ENCODE measurements at places on chromosomes 2 and 18. TPM values are rescaled to one million over a fixed set of nuclear protein-coding genes. Genes with fewer than 3 reads are reported as not detected.

GRCh38 chr2:126942427-126943203, 43.9 kb downstream of the TEX51 start:
- H3K27me3 ChIP-seq: peaks cover 3% of the 10 kb centered on the region
- H3K36me3 ChIP-seq: no peaks in the 10 kb centered on the region
- H3K4me3 ChIP-seq: no peak overlapping the region
- H3K27ac ChIP-seq: no peak overlapping the region
- H3K4me1 ChIP-seq: no peaks in the 10 kb centered on the region

Gene SLC5A7
- total RNA-seq: not detected

DNA sequence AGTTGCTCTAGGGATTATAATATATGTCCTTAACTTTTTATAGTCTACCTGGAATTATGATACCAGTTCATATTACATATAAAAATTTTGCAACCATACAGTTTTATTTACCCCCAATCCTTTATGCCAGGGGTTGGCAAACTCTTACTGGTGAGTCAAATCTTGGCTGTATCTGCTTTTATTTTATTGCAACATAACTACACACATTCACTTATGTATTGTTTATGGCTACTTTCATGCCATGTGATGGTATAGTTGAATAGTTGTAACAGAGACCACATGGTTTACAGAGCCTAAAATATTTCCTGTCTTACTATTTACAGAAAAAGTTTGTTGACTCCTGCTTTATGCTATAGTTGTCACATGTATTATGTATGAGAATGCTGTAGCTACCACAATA, 25.8 kb upstream of the DLX2 start:
- no peaks in the 10 kb centered on the region for H3K36me3 ChIP-seq
- no peaks in the 10 kb centered on the region for H3K4me1 ChIP-seq
- DNase-seq: no peak
- no peak overlapping the region for H3K4me3 ChIP-seq

GRCh38 chr2:134217351-134217750, 36.5 kb upstream of the MGAT5 start:
- no peaks in the 10 kb centered on the region for H3K27me3 ChIP-seq
- H3K36me3 ChIP-seq: no peaks in the 10 kb centered on the region
- H3K4me1 ChIP-seq: peaks cover 43% of the 10 kb centered on the region
- H3K27ac ChIP-seq: no peak overlapping the region
- DNase-seq: no peak
- no peak overlapping the region for H3K4me3 ChIP-seq

DNA sequence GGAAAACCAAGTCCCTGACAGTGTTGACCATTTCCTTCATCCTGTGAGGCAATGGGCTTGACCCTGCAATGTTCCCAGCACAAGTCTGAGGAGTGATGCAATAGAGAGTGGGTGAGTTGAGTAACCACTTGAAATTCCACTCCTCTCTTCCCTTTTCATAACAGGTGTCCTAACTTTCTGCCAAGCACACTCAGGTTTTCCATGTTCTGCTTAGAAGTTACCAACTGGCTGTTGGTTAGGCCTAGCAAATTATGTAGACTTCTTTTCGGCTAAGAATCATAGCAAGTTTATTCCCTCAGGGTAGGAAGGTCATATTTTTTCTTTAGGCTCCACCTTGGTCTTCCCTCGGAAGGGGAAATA, 11.5 kb downstream of the GNLY start:
- no peak overlapping the region for H3K27ac ChIP-seq
- H3K27me3 ChIP-seq: no peaks in the 10 kb centered on the region
- H3K4me1 ChIP-seq: peaks cover 7% of the 10 kb centered on the region
- no peaks in the 10 kb centered on the region for H3K36me3 ChIP-seq
- DNase-seq: no peak

GRCh38 chr2:144330951-144331673, 188.8 kb downstream of the ZEB2 start:
- peaks cover 25% of the 10 kb centered on the region for H3K4me1 ChIP-seq
- DNase-seq: peak; percentile 6
- peak overlapping the region; percentile 60 for H3K4me3 ChIP-seq
- H3K27ac ChIP-seq: peak overlapping the region; percentile 71

DNA sequence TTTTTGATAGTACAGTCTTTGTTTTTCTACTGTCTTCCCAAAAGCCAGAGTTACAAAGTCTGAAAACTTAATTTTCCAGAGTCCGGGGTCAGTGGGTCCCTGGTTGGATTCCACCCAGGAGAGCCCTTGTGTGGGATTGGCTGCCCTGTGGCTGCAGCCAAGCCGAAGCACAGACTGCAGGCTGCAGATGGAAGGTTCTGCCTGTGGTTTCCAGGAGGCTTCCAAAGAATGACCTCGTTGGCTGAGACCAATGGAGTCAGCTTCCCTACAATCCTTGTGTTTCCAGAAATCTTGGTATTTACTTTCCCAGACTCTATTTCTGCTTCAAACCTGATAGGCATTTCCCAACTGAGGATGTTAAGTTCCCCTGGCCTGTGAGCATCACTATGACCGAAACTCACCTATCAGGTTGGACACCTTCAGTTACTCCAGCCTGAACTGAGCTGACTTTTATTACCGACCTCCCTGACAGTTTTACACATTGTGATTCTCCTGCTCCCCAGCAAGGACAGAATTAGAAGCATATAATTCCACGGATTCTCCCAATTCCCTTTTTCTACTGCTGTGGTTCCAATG, 117.5 kb upstream of the CCDC68 start:
- DNase-seq: no peak
- H3K36me3 ChIP-seq: no peaks in the 10 kb centered on the region
- no peak overlapping the region for H3K27ac ChIP-seq
- H3K27me3 ChIP-seq: no peaks in the 10 kb centered on the region
- H3K4me1 ChIP-seq: no peaks in the 10 kb centered on the region

Gene TRIM43
- not detected for total RNA-seq

DNA sequence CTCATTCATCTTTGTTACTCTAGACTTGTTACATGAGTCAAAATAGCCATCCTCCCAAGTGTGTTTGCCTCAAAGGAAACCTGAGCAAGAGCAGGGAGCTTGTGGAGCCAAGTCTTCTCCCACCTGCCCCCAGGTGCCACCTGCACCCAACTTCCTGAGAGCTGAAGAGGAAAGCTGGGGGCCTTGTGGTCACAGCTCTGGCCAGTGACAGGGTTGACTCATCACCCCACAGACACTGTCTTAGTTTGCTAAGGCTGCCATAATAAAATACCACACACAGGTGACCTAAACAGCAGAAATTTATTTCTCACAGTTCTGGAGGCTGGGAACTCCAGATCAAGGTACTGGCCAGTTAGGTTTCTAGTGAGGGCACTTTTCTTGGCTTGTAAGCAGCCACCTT, 99.6 kb downstream of the TPGS2 start:
- no peaks in the 10 kb centered on the region for H3K36me3 ChIP-seq
- no peak overlapping the region for H3K4me3 ChIP-seq
- H3K27me3 ChIP-seq: peaks cover 5% of the 10 kb centered on the region
- no peaks in the 10 kb centered on the region for H3K4me1 ChIP-seq
- H3K27ac ChIP-seq: no peak overlapping the region

Gene ZEB2
- 32.7 TPM for total RNA-seq

Gene MYO3B
- total RNA-seq: 0.18 TPM

GRCh38 chr2:35510636-35511035, 844.9 kb upstream of the CRIM1 start:
- H3K36me3 ChIP-seq: no peaks in the 10 kb centered on the region
- no peaks in the 10 kb centered on the region for H3K27me3 ChIP-seq
- no peak for DNase-seq
- H3K27ac ChIP-seq: no peak overlapping the region

- no peak for DNase-seq
- H3K36me3 ChIP-seq: no peaks in the 10 kb centered on the region
- no peaks in the 10 kb centered on the region for H3K4me1 ChIP-seq
- no peak overlapping the region for H3K27ac ChIP-seq
Measured at GRCh38 chr18:10470429-10470828, 16.0 kb downstream of the APCDD1 start.

- peaks cover 63% of the 10 kb centered on the region for H3K4me1 ChIP-seq
- no peaks in the 10 kb centered on the region for H3K36me3 ChIP-seq
- no peaks in the 10 kb centered on the region for H3K27me3 ChIP-seq
- no peak for DNase-seq
- no peak overlapping the region for H3K27ac ChIP-seq
Measured at GRCh38 chr18:69936191-69936558, 11.5 kb downstream of the CD226 start.

GRCh38 chr2:53233759-53234547, 533.7 kb upstream of the CHAC2 start:
- no peak overlapping the region for H3K27ac ChIP-seq
- no peak overlapping the region for H3K4me3 ChIP-seq
- no peaks in the 10 kb centered on the region for H3K36me3 ChIP-seq

Gene IL36RN
- not detected for total RNA-seq

Gene PKDCC
- 0.28 TPM for total RNA-seq

Gene BOLA3
- total RNA-seq: 133 TPM

GRCh38 chr2:143482316-143482715, 353.1 kb downstream of the ARHGAP15 start:
- H3K27me3 ChIP-seq: no peaks in the 10 kb centered on the region
- no peak overlapping the region for H3K27ac ChIP-seq
- no peak overlapping the region for H3K4me3 ChIP-seq
- DNase-seq: no peak
- no peaks in the 10 kb centered on the region for H3K4me1 ChIP-seq

All from CD8-positive, alpha-beta memory T cell (primary cell).